ENCODE measurements at places on chromosomes 1 and 21.

- no peak for DNase-seq
Measured at GRCh38 chr1:185857442-185857841, 123.3 kb downstream of the HMCN1 start.

DNA sequence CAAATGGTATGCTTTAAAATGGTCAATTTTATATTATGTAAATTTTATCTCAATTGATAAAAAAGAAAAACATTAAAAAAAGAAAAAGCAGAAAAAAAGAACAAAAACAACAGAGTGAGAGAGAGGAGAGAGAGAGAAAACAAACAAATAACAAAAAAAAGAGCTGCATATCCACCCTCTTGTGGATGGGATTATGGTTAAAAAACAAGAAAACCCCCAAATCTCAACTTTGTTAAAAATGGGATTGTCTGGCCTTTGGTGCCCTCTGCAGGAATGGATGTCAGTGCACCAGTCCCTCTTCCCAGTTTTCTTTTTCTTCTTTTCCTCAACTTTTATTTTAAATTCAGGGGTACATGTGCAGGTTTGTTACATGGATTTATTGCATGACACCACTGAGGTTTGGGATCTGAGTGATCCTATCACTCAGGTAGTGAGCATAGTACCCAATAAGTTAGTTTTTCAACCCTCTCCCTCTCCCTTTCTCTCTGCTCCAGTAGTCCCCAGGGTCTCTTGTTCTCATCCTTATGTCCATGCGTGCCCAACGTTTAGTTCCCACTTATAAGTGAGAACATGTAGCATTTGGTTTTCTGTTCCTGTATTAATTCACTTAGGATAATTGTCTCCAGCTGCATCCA is 28.1 kb downstream of the RNF187 start:
- DNase-seq: no peak

- no peak for DNase-seq
Measured at GRCh38 chr1:177780096-177780700, 189.7 kb downstream of the SEC16B start.

- no peak for DNase-seq
Measured at GRCh38 chr1:234943836-234944402, 184.7 kb downstream of the TOMM20 start.

DNA sequence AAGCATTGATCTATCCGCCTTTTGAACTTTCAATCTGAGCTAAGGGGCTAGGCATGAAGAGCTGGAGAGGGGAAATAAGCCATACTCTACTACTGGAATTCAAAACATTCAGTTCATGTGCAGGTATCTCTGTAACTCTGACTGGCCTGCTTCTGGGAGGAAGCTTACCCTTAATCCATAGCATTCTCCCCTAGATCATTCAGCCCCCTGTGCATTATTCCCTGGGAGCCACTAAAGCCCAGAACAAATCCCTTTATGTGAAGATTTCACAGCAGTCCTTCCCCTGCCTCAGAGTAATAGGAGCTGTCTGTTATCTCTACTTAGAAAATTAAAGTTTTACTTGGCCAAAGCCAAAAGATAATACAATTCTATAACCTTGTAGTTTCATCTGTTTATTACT is 300.7 kb downstream of the SEC16B start:
- no peak for DNase-seq

- DNase-seq: no peak
Measured at GRCh38 chr1:183533617-183534174, 56.6 kb downstream of the NCF2 start.

DNA sequence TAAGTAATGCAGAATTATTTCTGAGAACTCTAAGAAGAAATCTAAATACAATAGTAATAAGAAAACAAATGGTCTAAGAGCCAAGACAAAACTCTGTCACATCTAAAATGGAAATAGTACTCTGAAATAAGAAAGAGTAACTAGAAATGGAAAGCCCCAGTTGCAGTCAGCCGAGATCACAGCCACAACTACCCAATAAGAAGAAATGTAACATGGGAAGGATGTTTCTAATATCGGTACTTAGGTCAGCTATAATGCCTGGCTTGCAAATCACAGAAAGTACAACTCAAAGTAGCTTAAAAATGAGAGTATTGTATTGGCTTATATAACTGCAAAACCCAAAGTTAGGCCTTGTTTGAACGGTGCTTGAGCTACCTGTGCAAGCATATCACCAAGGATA is 58.6 kb upstream of the USP25 start:
- no peak for DNase-seq

DNA sequence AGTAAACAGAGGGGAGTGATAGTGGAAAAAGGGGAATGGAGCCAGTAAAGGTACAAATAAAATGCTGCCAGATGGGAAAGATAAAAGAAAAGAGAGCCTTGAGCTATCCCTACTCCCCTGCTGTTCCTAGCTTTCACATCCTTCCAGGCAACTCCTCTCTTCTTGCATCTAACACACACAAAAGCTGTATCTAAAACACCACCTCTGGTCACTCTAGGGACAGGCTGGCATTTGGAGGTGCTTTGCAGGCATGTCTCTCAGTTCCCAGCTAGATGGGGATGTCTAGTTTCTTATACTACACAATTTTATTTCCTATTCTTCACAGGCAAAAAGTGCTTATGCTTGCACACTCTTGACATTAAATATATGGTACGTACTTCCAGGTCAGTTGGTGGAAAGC is 185.1 kb upstream of the ST6GALNAC5 start:
- no peak for DNase-seq

GRCh38 chr21:39037807-39038405 is 145.3 kb downstream of the PSMG1 start:
- DNase-seq: no peak

Data from stimulated activated CD4-positive, alpha-beta T cell treated with anti-CD3 and anti-CD28 coated beads, Interleukin-4, amount 100 ng/mL, for 4 hours (primary cell).